Esophagus mucosa (tissue), 1 donor: ENCODE measurements at places on chromosomes 2 and 18. TPM values are rescaled to one million over a fixed set of nuclear protein-coding genes. Genes with fewer than 3 reads are reported as not detected.

ATP8B1 gene
- 37.7 TPM for total RNA-seq

DSC3 gene
- total RNA-seq: 319 TPM

ACTR3 gene
- total RNA-seq: 295 TPM

APLF gene
- 4.2 TPM for total RNA-seq

MEIS1 gene
- 31.8 TPM for total RNA-seq

SRD5A2 gene
- not detected for total RNA-seq

BOLL gene
- not detected for total RNA-seq

CDH7 gene
- total RNA-seq: not detected

IL1RL1 gene
- total RNA-seq: 2.8 TPM

IL1F10 gene
- not detected for total RNA-seq

EHBP1 gene
- total RNA-seq: 75.8 TPM

CFAP210 gene
- total RNA-seq: not detected
